Stimulated activated CD4-positive, alpha-beta T cell treated with anti-CD3 and anti-CD28 coated beads, Interleukin-4, amount 100 ng/mL, for 24 hours (primary cell): ENCODE measurements at places on chromosomes 7 and 10.
A peak's percentile ranks its signal among the peaks of the same experiment; 100 is the strongest.

- DNase-seq: no peak
Measured at GRCh38 chr10:77264107-77264506, 373.5 kb downstream of the KCNMA1 start.

- DNase-seq: no peak
Measured at GRCh38 chr7:35717013-35717412, 22.1 kb upstream of the HERPUD2 start.

DNA sequence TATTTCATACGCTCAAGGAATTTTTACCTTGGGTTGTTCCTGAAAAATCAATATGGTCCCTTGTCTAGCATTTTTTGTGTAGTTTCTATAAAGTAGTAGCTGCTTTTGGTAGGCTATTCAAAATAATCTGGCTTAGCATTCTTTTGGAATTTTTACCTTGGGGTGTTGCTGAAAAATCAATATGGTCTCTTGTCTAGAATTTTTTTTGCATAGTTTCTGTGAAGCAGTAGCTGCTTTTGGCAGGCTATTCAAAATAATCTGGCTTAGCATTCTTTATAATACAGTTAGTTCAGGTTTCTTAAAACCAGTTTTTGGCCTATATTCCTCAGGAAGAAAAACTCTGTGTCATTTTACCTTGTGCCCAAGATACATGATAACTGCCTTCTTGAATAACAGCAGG lies 301.9 kb downstream of the SUGCT start:
- DNase-seq: no peak

DNA sequence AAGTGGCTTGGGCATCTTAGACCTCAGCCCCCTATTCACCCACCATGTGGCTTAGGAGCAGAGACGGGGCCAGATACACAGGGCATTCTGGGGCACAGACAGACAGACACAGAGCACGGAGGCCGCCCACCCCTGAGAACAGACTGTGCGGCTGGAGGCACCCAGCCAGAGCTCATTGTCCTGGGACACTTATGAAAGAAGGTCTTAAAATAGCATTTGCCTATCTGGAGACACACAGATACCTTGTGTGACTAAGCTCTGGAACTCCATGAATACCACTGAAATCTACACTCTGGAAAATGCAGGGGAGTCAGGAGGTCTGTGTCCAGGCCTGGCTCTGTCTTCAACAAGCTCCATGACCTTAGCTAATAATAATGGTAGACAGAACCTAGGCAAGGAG lies 41.4 kb upstream of the ADO start:
- DNase-seq: no peak

- DNase-seq: peak; percentile 69
Measured at GRCh38 chr7:111098011-111098925, 7.3 kb downstream of the LRRN3 start.

DNA sequence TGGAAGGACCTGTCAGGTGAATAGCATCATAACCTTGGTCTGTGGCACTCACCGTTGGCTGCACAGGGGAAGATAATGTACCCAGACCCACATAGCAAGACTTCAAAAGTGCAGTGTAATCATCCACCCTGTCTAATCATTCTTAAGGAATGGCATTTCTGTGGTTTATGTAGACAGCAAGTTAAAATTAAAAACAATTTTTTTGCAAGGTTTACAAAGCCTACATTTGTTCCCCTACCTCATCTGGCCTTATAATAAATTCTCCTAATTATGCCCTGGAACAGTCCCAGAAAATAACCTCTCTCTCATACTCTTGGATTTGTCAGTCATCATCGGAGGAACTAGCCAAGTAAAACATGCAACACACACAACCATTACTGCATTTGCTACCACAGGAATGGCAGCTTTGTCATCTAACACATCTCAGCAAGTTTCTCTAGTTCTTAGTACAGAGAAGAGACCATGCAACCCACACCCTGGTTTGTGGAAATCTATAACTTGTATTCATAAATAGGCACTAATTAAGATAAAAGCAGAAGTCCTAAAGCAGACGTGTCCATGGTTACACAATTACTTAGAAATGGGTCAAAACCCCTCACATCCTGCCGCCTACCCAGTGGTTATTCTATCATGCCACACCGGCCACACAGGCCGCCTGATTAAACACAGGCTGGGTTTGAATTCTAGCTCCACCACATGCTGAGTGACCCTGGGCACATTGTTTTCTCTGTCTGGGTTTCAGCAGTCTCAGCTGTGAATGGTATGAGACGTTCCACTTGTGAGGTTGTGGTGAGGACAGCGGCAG lies 19.1 kb downstream of the ABLIM1 start:
- DNase-seq: no peak

GRCh38 chr10:125095776-125096175 lies 64.6 kb downstream of the CTBP2 start:
- DNase-seq: no peak

GRCh38 chr10:88253128-88253527 lies 330.0 kb downstream of the RNLS start:
- no peak for DNase-seq

GRCh38 chr7:110898516-110898915 lies 192.4 kb upstream of the LRRN3 start:
- no peak for DNase-seq

DNA sequence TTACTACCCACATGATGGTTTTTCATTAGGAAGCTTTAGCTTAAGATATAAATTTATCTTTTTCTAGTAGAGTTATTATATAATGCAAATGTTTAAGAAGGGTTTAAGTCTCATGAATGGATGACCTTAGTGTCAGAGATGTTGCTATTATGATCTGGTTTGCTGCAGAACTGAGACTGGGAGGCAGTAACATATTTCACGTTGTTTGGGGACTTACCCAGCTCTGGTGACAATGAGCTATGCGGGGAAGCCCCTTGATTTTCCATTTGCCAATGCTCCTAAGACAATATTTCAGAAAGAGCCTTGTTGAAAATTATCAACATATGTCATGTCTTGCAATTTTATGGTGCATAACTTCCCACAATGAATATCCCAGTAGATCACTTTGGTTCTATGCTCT lies 754.6 kb downstream of the REEP3 start:
- no peak for DNase-seq

GRCh38 chr10:100968863-100969186 lies 479 bp upstream of the SEMA4G start:
- no peak for DNase-seq

GRCh38 chr7:18212308-18212707 lies 184.7 kb upstream of the PRPS1L1 start:
- DNase-seq: no peak

DNA sequence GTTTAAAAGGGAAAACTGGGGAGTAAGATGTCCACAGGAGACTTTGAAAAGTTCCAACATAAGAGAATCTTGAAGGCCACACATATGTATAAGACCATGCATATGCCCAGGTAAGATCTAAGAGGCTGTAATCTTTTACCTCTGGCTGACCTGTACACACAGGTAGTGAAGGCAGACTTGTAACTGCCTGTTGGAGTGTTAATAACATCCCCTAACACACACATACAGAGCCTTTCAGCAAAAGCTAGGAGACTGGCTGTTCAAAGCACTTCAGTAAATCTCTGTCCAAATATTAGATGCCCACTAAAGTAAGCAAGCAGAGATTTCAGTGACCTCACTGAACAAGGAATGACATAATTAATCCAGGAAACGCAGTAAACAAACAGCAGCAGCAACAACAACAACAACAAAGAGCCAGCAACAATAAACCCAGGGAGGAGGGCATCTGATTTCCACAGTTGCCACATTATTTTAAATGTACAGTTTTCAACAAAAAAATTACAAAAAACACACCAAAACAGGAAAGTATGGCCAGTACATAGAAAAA lies 15.0 kb downstream of the CYP51A1 start:
- no peak for DNase-seq

DNA sequence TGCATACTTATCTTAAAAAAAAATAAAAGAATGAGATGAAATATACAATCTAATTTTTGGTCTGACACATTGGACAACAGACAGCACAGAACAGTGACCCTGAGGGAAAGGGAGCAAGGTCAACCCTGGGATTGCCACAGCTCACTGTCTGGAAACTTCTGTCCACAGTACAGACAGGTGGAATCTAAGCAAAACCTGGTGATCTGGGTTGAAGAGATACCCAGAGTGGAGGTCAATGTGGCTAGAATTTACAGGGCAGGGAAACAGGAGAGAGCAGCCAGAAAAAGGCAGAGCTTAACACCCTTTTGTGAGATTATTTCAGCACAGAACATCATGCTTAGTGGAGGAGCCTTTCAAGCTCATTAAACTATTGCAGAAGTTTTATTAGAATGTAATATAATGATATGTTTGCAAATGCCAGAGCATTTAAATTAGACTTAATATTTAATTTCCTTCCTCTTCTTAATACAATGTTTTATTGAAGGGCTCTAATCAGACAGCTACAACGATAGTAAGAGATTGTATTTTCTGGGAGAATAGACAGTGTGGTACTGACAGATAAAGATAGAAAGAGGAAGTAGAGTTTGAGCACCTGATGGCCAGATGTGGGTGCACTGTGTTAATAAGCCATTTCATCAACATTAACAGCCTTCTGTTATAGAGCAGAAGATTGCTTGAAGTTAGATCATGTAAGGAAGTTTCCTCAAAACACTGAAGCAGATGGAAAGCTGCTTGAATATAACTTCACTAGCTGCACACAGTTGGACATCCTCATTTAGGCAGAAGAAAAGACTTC lies 309.4 kb downstream of the HGF start:
- DNase-seq: no peak

GRCh38 chr10:114279289-114279688 lies 40.2 kb downstream of the VWA2 start:
- no peak for DNase-seq

- no peak for DNase-seq
Measured at GRCh38 chr10:87657371-87657770, 2.3 kb upstream of the PAPSS2 start.

GRCh38 chr10:91597197-91597881 lies 35.5 kb downstream of the PPP1R3C start:
- DNase-seq: no peak

GRCh38 chr10:46251857-46252847 lies 34.6 kb upstream of the ANTXRL start:
- no peak for DNase-seq
